ENCODE measurements at places on chromosomes 3 and 15. TPM values are rescaled to one million over a fixed set of nuclear protein-coding genes. Genes with fewer than 3 reads are reported as not detected.

DNA sequence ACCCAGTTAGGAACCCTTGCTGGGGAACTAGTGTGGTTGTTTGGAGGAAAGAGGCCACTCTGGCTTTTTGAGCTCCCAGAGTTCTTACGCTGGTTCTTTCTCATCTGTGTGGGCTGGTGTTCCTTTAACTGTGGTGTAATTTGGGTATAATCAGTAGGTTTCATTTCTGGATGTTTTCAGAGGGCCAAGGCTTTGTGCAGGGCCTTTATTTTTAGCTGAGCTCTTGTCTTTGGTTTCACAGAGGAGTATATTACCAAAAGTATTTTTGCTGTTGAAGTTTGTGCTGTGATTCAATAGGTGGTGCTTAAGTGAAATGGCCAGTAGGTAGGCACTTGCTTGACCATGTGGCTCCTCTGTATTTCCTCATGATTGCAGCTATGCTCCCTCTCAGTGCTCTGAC is 357.9 kb downstream of the KCNH8 start:
- no peak for DNase-seq

DNA sequence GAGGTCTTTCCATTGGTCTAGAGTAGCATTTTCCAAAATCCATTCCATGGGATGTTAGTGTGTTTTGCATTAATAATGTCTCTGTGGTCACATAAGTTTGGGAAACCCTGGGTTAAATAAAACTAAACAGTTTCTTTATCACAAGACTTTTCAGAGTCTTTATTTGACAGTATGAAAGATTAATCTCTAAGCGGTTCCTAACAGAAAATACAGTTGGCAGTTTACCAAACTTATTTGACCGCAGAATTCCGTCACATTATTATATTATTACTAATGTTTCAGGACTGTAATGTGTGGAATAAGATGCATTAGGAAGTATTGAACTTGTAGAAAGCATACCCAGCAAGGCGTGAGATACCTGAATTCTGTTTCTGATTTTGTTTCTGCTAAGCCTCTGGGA is 71.5 kb upstream of the ADAMTSL3 start:
- no peak for DNase-seq

DNA sequence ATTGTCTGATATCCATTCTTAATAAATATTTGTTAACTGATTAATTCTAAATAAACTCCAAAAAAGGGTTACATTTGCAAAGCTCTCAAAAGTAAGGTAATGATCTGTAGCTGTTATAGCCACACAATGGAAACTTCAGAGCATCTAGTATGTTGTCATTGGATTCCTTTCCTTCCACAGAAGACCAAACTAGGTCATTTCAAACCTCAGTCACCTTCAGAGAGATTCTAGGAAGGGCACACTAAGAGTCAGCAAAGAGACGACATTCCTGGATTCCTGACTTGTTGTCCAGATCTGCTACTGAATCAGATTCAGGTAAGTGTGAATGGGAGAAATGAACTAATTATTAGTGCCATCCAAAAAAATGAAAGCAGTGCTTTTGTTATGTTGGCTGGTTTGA is 3.0 kb upstream of the COL8A1 start:
- no peak for DNase-seq

DNA sequence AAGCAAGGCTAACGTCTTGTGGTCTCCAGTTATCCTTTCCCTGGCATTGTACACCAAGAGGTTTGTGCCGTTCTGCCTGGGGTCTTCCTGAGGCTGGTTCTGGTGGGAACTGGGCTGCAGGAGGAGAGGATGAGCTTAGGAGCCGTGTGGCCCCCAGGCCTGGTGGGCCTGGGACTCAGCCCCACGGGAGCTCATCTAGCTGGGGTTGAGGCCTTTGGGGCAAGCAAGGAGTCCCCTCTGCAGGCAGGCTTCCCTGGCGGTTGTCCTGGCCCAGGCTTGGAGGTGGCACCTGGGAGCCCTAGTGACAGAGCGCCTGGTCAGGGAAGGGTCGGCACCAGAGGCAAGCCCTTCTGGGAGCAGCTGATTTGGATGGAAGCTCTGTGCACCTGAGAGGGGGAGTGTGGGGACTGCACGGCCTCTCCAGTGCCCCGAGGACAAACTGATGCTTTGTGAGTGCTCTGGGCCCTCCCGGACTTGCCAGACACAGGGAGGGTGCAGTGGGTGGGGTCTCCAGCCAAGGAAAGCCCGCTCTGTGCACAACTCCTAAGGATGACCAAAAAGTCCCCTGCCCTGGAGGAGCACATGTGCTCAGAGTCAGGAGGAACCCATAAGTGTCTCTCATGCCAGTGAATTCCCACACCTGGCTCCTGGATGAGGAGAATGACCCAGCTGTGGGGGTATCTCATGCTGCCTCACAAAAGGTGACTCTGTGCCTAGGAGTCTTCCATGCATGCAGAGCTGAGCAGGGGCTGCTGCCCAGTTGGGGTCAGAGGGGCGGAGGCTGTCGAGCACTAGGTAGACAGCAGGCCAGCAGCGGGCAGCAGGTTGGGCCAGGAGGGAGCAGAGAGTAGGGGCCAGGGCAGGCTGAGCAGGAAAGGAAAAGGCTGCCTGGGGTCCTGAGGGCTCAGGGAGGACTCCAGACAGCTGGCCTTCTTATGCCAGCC is 2.7 kb downstream of the PAK6 start:
- DNase-seq, result no peak

- DNase-seq, result no peak
Observed at GRCh38 chr3:156010829-156011228, 109.5 kb upstream of the KCNAB1 start.

DNA sequence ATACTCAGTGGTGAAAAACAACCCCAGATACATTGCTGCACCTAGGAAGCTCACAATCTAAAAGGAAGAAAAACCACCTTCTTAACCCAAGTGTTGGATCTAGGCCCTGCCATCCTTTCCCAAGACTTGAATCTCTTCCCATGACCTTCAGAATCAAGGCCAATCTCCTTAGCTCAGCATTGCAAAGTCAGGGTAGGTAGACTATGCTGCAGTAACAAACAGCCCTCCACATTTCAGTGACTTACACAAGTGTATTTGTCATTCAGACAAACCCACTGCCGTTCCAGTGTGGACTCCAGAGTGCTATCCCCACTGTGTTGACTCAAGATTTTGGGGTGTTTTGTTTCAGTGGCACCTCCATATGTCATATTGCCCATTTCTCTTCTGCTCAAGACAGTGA is 278.4 kb downstream of the UACA start:
- no peak for DNase-seq

DNA sequence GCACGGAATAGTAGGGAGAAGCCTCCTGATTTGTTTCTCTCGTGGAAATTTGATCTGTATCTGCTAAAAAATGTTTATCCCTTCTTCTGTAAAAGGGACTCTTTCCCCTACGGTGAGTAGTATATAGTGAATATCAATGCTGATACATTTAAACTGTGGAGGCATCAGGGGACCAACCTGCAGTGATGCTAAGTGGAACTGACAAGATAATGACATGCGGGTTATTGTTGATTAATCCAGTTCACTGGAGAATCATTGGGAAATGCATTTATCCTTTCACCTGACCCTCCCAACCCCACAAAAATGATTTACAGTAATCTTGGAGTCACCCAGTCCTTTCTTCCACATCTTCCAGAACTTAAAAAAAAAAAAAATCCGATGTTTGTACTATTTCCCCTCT is 264.8 kb downstream of the PTPRG start:
- no peak for DNase-seq

- DNase-seq, result no peak
Observed at GRCh38 chr15:65867244-65867643, 2.0 kb upstream of the RAB11A start.

DNA sequence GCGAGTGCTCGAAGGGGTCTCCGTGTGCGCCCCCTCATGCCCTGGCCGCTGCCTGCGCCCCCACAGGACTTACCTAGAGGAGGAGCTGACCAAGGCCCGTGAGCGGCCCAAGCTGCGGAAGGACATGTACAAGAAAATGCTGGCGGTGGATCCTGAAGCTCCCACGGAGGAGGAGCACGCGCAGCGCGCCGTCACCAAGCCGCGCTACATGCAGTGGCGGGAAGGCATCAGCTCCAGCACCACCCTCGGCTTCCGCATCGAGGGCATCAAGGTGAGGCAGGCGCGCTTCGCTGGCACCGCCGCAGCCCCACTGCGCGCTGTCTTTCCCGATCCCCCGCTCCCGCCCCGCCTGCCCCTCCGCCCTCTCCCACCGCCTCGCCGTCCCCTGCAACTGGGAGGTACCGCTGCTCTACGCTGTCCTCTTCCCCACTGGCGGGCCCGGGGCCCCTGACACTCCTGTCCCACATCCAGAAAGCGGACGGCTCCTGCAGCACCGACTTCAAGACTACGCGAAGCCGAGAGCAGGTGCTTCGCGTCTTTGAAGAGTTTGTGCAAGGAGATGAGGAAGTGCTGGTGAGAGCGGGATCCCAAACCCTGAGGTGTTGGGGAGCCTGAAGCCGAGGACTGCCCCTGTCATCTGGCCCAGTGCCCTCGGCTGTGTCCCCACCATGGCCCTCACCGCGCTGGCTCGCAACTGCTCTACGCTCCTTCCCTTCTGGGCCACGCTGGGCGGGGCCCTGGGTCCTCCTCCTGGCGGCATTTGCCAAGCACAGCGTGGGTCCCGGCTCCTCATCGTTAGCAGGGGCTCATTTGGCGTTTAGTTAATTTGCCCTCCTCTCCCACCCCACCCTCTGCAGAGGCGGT is 8.5 kb downstream of the ITPKA start:
- DNase-seq, result no peak

Gene DUOXA2
- not detected for polyA plus RNA-seq

Gene GLDN
- 0.28 TPM for polyA plus RNA-seq

Gene INKA1
- 8.6 TPM for polyA plus RNA-seq
